ENCODE measurements at places on chromosomes 1 and 21.
A peak's percentile ranks its signal among the peaks of the same experiment; 100 is the strongest.

DNA sequence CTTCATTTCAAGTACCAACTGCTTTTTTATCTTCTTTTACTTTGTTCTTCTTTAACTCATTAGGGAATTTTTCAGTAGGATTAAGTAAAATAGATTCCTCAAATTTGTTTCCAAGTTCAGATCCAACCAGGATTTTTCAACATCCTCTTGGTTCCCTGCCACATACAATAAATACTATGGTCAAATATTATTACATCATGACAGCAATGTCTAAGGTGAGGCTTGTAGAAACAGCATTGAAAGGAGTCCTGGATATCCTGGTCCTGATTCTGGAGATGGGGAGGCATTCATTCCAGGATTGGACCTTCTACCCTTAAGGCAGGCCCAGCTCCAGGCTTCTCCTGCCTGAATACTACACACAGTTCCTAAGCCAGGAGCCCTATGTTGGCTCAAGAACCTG is 80.2 kb upstream of the F3 start:
- no peak for DNase-seq

GRCh38 chr1:113930499-113931161 is 1.5 kb downstream of the HIPK1 start:
- DNase-seq: peak; percentile 82

GRCh38 chr1:18812453-18812939 is 47.0 kb downstream of the TAS1R2 start:
- no peak for DNase-seq

DNA sequence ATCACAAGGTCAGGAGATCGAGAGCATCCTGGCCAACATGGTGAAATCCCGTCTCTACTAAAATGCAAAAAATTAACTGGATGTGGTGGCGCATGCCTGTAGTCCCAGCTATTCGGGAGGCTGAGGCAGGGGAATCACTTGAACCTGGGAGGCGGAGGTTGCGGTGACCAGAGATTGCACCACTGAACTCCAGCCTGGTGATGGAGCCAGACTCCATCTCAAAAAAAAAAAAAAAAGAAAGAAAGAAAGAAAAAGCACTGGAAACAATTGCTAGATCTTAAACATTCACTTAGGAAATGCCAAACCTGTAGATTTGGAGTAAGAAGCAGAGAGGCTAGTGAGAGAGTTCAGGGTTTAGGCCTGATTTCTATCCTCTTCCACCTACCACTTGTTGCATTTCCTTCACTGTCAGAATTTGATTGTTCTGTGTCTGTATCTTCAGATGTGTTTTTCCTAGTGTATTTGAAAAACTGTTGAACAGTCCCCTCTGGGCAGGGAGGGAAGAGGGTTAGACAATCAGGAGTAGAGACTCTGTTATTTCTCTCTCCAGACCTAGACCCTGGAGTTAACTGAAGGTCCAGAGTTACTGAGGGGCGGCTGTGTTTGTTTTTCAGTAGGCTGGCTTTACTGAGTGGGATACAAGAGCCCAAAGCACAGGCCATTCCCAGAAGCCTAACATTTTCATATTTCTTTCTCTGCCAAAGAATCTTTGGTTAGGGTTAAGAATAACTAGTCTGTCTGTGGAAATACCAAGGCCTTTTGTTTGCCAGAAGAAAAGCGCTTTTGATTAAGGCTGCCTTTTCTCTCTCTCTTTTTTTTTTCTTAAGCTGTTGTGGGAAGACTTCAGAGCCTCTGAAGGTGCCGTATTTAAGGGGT is 31.1 kb upstream of the MACF1 start:
- no peak for DNase-seq

- DNase-seq: no peak
Observed at GRCh38 chr1:76239470-76239918, 164.9 kb downstream of the ST6GALNAC3 start.

DNA sequence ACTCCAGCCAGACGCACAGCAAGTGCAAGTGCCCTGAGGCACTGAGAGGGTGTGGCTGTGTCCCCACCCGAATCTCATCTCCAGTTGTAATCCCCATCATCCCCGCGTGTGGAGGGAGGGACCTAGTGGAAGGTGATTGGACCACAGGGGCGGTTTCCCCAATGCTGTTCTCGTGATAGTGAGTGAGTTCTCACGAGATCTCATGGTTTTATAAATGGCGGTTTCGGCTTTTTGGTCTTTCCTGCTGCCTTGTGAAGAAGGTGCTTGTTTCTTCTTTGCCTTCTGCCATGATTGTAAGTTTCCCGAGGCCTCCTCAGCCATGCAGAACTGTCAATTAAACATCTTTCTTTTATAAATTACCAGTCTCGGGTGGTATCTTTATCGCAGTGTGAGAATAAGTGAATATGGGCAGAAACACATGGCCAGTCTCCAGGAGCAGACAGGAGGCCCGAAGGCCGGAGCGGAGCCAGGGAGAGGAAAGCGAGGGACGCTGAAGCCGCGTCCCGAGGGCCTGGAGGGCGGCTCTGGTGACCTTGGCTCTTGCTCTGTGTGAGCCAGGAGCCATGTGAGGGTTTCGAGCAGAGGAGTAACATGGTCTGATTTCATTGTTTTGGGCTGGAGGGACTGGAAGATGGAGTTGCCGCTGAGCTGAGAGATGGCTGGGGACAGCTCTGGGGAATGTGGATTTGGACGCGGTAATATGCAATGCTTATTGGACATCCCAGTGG is 76.0 kb upstream of the C1orf174 start:
- no peak for DNase-seq

- DNase-seq: no peak
Observed at GRCh38 chr1:163656095-163656759, 334.5 kb downstream of the NUF2 start.

DNA sequence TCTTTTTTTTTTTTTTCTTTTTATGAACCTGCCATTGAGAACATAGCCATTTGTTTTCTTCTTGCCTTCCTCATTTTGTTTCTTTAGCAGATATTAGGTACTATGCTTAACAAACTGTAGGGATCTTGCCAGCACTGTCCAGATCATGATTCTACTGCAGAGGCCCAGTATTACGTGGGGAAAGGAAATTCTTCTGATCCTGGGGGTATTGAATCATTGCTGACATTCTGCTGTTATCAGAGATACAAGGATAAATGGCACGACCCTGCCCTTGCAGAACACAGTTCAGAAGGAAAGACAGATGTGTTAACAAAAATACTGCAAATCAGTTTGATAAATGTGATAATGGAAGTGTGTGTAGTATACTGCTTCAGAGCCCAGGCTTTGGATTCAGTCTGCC is 56.2 kb downstream of the BTBD8 start:
- DNase-seq: no peak

DNA sequence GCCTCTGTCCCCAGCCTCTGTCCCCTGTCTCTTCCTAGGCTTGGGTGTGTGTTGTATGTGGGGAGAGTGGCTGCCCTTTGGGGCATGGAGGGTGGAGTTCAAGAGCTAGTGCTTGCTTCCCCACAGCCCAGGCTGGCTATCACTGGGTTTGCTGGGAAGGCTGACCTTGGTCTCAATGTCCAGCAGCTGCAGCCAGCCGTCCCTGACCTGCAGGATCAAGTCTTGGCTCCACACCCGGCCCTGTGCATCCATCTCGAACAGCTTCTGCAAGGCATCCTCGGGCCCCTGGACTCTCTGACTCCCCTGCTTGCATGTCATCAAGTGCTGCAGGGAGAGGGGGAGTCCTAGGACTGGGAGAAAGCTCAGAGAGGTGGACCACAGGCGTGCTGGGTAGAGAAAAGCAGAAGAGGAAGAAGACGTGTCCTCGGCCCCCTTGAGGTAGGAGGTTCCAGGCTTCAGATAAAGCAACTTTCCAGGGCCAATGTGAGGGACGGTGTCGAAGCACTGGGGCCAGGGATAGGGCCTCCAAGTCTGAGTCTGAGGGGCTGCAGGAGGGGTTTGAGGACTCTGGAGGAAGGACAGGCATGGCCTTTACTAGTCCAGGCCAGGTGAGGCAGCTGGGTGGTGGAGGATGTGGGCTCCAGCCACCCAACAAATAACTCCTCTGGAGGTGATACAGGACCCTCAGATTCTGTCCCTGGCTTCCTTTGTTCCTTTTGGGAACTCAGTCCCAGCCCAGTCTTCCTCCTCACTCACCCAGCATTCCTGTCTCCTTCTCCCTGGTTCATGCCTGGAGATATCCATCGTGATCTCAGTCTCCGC is 4.0 kb downstream of the EPS8L3 start:
- DNase-seq: no peak

DNA sequence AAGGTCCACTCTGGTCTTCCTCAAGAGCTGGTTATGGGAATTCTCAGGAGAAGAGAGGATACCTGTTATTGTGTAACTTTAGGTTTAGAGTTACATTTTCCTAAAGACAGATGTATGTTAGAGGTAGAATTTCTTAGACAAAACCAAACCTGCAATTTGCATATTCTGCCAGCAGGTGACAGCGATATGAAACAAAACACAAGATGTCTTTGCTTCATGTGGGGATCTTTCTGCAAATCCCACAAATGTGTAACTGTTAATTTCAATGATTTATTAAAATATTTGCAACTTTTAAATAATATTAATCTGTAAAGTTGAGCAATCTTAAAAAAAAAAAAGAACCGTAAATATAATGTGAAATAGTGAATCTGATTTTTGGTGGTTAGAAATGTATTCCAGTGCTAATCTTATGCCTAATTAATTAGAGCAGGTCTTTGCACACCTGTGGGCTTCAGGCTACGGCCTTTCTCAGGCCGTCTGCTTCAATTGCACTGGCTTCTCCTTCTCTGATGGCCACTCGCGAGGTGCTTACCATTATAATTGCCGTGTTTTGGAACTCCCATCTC is 33.4 kb downstream of the FAM78B start:
- no peak for DNase-seq

DNA sequence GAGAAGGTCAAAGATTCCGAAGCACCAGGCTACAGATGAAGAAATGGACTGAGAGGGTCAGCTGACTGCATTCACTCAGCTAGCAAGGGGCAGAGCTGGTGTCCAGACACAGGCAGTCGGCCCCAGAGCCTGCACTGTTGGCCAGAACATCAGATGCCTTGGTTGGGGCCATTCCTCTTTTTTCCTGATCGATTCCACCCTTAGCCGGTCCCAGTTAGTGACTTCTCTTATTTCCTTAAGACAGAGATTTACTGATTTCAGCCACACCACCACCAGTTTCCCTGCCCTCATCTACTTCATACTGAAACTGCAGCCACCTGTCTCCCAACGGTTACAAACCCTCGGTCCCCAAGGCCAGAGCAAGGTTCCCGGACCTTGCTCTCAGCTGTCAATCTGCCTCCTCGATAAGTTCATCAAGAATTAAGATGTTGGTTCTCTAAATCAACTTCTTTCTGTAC is 11.5 kb downstream of the CD58 start:
- no peak for DNase-seq

- no peak for DNase-seq
Observed at GRCh38 chr1:101166583-101167120, 70.2 kb upstream of the S1PR1 start.

DNA sequence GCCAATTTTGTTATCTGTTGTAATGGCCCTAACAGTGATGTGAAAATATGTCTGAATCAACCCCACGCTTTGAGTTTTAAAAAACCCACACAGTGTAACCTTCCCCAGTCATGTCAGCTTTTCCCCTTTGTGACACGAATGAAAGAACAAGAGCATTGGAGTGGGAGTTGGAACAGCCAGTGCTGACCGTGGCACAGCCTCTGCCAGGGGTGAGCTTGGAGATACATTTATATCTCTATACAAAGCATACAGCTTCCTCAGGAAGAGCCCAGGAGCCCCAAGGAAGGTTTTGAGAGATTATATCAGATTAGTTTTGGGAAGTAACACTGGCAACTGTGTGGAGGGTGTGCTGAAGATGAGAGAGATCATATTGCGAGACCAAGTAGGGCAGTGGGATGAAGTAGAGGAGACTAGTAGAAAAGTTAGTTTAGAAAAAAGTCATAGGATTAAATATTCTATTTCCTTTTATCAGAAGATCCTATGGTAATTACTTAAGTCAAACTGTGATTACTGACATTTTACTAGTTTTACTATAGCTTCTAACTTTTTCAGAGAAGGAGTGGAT is 15.9 kb downstream of the LRRC8B start:
- DNase-seq: no peak

DNA sequence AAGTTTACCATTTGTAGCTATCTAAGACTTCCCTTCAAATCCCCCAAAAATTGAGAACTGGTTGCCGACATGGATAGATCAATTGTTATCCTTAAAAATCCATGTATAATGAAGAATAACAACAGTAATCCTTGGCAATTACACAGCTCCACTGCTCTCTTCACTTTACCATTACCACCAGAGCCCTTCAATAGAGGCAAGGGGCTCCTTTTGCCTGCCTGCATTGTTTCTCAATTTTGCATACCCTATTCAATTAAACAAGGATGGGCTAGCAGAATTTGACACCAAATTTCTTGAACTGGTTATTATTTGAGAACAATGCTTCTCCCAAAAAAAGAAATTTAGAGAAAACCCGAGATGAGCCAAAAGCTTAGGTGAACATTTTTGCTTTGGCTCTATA is 387.8 kb upstream of the PKN2 start:
- no peak for DNase-seq

GRCh38 chr1:58932859-58933598 is 149.2 kb upstream of the JUN start:
- no peak for DNase-seq

DNA sequence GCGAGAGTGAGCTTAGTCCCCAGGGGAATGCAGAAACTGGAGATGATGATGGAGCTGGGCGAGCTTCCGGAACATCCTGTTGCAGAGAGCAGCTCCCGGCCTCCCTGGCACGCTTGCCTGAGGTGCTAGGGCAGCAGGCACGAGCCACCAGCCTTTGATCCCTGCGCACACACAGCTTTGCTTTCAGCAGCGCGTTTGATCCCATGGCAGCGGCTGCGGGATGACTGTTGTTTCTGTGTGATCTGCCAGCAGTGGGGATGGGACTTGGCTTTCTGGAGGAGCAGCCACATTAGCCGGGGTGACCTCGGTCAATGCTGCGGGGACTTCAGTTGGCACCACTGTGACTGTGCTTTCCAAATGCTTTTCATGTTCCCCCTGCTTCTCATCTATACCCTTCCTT is 193.2 kb downstream of the KAZN start:
- no peak for DNase-seq

DNA sequence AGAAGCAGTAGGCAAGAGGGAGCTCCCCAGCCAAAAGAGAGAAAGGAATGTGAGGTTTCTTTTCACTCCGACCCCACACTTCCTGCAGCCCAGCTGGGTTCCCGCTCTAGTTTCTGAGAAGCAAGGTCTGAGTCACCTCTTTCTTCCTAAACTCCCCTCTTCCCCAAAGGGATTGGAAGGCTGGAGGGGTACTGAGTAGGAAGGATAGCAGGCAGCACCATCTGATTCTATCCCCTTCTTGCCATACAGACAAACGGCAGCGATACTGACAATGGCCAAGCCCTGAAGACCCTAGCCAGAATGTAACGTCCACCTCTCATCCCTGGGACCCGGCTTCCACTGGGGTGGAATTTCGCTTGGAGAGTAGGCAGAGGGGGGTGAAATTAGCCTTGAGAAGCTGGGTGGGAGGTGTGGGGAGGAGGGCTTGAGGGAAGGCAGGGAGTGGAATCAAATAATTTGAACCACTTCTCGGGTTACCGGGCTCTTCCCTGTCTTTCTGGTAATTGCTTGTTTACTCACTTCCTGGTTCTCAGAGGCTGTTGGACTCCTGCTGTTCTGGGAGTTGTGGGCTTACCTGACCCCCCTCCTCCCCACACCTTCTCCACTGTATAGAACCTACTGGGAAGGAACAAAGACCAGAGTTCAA is 13.2 kb downstream of the IER5 start:
- no peak for DNase-seq

Data from T-cell (primary cell).